ENCODE measurements at places on chromosomes 6 and 20. TPM values are rescaled to one million over a fixed set of nuclear protein-coding genes. Genes with fewer than 3 reads are reported as not detected.

- DNase-seq, result no peak
Observed at GRCh38 chr6:155440398-155441111, 15.1 kb downstream of the NOX3 start.

- DNase-seq, result no peak
Observed at GRCh38 chr6:3592371-3592941, 135.6 kb upstream of the SLC22A23 start.

DNA sequence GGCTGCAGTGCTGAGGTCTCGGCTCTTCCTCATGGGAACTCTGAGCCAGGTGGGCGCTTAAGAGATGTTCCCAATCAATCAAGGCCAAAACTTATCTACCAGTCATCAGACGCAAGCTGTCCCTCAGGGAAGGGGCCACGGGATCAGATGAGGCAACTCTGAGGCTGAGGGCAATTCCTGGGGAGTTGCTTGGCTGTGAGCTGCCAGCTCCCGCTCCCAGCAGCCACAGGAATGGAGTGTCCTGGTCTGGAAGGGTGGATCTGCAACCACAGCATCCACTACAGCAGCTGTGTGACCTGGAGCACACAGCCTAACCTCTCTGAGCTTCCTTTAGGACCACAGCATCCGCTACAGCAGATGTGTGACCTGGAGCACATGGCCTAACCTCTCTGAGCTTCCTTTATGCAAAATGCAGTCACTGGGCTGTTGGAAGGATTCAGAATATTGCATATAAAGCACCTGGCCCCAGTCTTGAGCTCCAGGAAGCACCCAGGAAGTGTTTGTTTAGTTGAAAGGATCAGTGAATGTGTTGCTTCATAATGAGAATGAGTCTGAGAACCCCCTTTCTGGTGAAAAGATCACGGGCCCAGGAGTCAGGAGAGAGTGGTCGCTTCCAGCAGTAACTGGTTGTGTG lies 60.9 kb downstream of the TFAP2C start:
- no peak for DNase-seq

The SOD2 gene
- total RNA-seq, result 584 TPM

The SMIM26 gene
- total RNA-seq, result 52.9 TPM

Data from posterior vena cava (tissue), 2 donors.